ENCODE measurements at places on chromosomes 13 and 19.
A peak's percentile ranks its signal among the peaks of the same experiment; 100 is the strongest.

DNA sequence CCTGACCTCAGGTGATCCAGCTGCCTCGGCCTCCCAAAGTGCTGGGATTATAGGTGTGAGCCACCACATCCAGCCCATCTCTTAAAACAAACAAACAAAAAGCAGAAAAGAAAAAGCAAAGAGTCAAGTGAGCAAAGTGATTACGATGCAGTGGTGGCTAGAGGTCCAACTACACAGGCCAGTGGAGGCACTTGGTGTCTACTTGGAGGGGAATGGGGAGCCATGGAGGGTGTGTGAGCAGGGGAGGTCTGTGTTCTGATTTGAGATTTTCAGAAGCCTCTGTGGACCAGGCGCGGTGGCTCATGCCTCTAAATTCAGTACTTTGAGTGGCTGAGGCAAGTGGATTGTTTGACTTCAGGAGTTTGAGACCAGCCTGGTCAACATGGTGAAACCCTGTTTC lies 6.6 kb downstream of the COLGALT1 start:
- no peaks in the 10 kb centered on the region for H3K27me3 ChIP-seq
- peaks cover 2% of the 10 kb centered on the region for H3K4me1 ChIP-seq
- no peak overlapping the region for H3K27ac ChIP-seq
- peaks cover 96% of the 10 kb centered on the region for H3K36me3 ChIP-seq

DNA sequence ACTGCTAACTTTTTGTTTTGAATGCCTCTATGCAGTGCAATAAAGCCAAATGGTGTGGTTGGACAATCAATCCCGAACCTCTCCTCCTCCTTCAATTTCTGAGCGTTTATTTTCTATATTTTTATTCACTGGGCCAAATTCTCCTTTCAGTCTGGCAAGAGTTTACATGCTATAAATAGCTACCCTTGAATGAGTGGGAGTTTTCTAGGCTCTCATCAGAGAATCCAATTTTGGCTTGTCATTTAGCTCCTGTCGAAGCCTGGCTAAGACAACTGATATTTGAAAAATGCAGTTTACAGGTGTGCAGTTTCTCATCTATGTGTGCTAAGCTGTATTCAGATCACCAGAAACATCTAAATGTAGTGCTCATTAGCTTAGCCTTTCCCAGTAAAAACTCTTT lies 61.8 kb downstream of the OLFM4 start:
- H3K4me3 ChIP-seq = no peak overlapping the region
- DNase-seq = no peak
- no peaks in the 10 kb centered on the region for H3K27me3 ChIP-seq
- no peaks in the 10 kb centered on the region for H3K4me1 ChIP-seq

- H3K4me1 ChIP-seq = no peaks in the 10 kb centered on the region
- DNase-seq = no peak
- H3K36me3 ChIP-seq = no peaks in the 10 kb centered on the region
- no peak overlapping the region for H3K4me3 ChIP-seq
- H3K27ac ChIP-seq = no peak overlapping the region
Observed at GRCh38 chr13:23584275-23584674, 14.1 kb downstream of the TNFRSF19 start.

DNA sequence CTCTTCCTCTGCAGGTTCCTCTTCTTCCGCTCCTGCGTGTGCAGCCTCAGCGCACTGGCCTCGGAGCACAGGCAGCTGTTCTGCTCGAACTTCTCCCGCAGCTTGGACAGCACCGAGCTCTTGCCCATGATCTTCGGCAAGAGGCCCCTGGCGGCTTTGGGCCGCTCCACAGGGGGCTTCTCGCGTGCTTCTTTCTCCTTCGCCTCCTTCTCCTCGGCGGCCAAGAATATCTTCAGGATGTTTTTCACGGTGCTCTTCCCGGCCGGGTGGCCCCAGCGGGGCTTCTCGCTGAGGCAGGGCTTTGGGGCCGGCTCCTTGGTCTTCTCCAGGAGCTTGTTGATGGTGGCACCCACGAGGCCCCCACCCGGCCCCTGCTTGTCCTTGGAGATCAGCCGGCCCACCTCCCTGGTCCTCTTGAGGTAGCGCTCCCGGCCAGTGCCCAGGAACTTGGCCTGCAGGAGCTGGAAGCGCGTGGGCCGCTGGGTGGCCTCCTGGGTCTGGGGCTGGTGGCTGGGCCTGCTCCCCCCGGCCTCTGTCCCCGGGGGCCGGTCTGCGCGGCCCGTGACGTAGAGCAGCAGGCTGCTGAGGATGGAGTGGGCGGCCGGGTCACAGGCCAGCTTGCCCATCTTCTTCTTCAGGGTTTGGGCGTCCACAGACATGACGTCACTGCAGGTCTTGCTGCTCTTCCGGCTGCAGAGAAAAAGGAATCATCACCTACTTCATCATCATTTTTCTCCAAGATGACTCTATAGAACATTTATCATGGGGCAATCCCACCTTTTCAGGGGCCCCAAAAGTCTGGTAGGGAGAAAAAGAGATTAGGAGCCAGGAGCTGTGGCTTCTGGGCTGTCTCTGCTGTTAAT lies 43.8 kb upstream of the GRTP1 start:
- H3K4me1 ChIP-seq = peaks cover 23% of the 10 kb centered on the region
- no peak overlapping the region for H3K27ac ChIP-seq
- no peak overlapping the region for H3K4me3 ChIP-seq
- DNase-seq = no peak
- no peaks in the 10 kb centered on the region for H3K36me3 ChIP-seq

- no peak overlapping the region for H3K4me3 ChIP-seq
- H3K36me3 ChIP-seq = no peaks in the 10 kb centered on the region
- peak overlapping the region; percentile 45 for H3K27ac ChIP-seq
- H3K27me3 ChIP-seq = no peaks in the 10 kb centered on the region
- peaks cover 13% of the 10 kb centered on the region for H3K4me1 ChIP-seq
Observed at GRCh38 chr13:33678906-33679657, 138.9 kb upstream of the RFC3 start.

DNA sequence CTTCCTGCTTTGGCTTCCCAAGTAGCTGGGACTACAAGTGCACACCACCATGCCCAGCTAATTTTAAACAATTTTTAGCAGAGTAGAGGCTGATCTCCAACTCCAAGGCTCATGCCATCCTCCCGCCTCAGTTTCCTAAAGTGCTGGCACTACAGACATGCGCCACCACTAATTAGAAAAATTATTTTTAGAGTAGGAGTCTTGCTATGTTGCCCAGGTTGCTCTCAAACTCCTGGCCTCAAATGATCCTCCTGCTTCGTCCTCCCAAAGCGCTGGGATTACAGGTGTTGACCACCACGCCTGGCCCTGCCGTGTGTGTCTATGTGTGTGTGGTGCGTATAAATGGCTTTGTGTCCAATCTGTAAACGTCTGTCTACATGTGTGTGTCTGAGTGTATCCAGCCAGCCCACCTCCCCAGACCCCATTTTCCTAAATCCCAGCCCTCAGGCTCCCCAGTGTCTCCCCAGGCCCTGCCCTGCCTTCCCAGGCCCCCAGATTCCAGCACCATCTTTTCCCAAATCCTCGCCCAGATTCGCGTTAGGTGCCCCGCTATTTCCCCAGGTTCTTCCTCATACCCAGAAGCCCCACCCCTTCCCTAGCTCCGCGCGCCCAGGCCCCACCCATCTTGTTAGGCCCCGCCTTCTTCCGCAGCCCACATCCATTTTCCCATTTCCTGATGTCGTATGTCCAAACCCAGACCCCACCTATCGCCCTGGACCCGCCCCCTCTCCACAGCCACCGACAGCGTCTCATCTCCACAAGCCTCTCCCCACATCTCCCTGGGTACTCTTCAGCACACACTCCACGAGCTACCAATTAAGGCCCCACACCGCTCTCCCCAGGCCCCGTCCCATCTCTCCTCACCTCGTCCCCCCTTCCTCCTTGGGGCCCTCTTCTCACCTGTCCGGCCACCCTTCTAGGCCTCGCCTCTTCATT lies 24.9 kb downstream of the SLC8A2 start:
- peaks cover 16% of the 10 kb centered on the region for H3K4me1 ChIP-seq
- DNase-seq = no peak
- H3K4me3 ChIP-seq = no peak overlapping the region
- no peaks in the 10 kb centered on the region for H3K36me3 ChIP-seq

- H3K4me3 ChIP-seq = no peak overlapping the region
- H3K4me1 ChIP-seq = no peaks in the 10 kb centered on the region
- no peaks in the 10 kb centered on the region for H3K27me3 ChIP-seq
Observed at GRCh38 chr13:78147905-78148304, 229.3 kb upstream of the EDNRB start.

- no peak overlapping the region for H3K4me3 ChIP-seq
- H3K27ac ChIP-seq = no peak overlapping the region
- no peaks in the 10 kb centered on the region for H3K27me3 ChIP-seq
- no peaks in the 10 kb centered on the region for H3K4me1 ChIP-seq
- peaks cover 52% of the 10 kb centered on the region for H3K36me3 ChIP-seq
Observed at GRCh38 chr19:7115721-7116120, 46.2 kb downstream of the ZNF557 start.

DNA sequence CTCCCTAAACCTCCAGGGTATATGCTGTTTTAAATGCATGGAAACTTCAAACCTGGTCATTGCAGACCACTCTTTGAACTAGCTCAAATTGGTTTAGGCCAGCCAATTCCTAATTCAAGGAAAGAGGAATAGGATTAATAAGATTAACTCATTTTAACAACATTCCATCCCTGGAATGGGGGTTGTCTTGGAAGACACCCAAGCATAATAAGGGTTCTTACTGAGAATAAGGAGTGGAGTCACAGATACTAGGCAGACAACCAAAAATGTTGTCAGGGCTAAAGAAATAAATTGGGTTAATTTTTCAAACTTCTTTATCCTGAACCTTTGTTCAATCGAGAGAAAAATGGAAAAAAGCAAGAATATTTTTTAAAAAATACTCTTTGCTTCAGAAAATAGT lies 186.2 kb downstream of the PCDH9 start:
- H3K27ac ChIP-seq = no peak overlapping the region
- no peaks in the 10 kb centered on the region for H3K27me3 ChIP-seq
- no peak for DNase-seq
- no peaks in the 10 kb centered on the region for H3K4me1 ChIP-seq
- H3K36me3 ChIP-seq = no peaks in the 10 kb centered on the region

- H3K27me3 ChIP-seq = no peaks in the 10 kb centered on the region
- H3K36me3 ChIP-seq = no peaks in the 10 kb centered on the region
- no peaks in the 10 kb centered on the region for H3K4me1 ChIP-seq
- no peak overlapping the region for H3K27ac ChIP-seq
- DNase-seq = no peak
Observed at GRCh38 chr13:30705680-30706079, 29.7 kb upstream of the ALOX5AP start.

- no peak overlapping the region for H3K4me3 ChIP-seq
- H3K4me1 ChIP-seq = no peaks in the 10 kb centered on the region
Observed at GRCh38 chr13:82506805-82507414, 1375.4 kb downstream of the SLITRK1 start.

DNA sequence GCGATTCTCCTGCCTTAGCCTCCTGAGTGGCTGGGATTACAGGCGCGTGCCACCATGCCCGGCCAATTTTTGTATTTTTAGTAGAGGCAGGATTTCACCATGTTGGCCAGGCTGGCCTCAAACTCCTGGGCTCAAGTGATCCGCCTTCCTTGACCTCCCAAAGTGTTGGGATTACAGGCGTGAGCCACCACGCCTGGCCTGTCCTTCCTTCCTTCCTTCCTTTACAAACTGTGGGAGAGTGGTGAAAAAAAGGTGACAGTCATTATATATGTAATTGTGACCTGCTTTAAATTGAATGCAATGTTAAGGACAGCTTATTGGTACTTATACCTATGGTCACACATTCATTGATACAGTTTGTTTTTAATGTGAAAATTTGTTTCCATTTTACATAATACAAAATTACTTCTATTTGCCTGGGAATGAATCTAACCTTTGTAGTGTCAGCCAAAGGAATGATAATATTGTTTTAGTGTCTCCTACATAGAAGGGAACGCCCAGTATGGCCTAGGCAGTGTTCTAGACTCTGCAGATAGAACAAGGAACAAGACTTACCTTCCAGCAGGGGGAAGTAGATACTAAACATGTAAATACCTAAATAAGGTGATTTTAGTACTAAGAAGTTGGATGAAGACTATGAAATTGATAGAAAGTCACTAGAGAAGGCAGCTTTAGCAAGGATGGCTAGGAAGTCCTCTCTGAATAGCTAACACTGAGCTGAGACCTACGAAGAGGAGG lies 146.3 kb downstream of the GGACT start:
- peaks cover 6% of the 10 kb centered on the region for H3K4me1 ChIP-seq
- H3K27ac ChIP-seq = no peak overlapping the region
- no peak for DNase-seq
- H3K27me3 ChIP-seq = no peaks in the 10 kb centered on the region
- no peak overlapping the region for H3K4me3 ChIP-seq
- H3K36me3 ChIP-seq = no peaks in the 10 kb centered on the region

GRCh38 chr13:112828082-112828699 lies 138.4 kb downstream of the ATP11A start:
- no peak overlapping the region for H3K4me3 ChIP-seq
- no peaks in the 10 kb centered on the region for H3K4me1 ChIP-seq
- no peak overlapping the region for H3K27ac ChIP-seq
- no peaks in the 10 kb centered on the region for H3K27me3 ChIP-seq
- H3K36me3 ChIP-seq = no peaks in the 10 kb centered on the region
- DNase-seq = no peak

DNA sequence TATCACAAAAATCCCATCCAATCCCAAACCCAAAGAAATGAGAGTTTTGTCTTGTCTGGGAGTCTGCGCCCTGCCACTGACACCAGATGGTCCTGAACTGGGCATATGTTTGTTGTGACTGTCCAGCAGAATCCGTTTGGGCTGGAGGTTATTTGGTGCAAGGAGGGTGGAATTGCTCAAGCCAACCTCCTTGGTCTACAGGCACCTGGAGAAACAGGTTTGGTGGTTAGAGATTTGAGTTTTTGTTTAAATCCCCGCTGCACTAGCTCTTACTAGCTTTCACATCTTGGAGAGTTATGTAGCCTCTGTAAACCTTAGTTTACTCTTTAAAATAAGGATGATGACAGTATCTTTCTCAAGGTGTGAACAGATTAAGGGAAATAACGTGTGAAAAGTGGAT lies 101.7 kb downstream of the SLC7A1 start:
- DNase-seq = no peak
- H3K36me3 ChIP-seq = no peaks in the 10 kb centered on the region
- H3K27ac ChIP-seq = no peak overlapping the region
- no peaks in the 10 kb centered on the region for H3K27me3 ChIP-seq

DNA sequence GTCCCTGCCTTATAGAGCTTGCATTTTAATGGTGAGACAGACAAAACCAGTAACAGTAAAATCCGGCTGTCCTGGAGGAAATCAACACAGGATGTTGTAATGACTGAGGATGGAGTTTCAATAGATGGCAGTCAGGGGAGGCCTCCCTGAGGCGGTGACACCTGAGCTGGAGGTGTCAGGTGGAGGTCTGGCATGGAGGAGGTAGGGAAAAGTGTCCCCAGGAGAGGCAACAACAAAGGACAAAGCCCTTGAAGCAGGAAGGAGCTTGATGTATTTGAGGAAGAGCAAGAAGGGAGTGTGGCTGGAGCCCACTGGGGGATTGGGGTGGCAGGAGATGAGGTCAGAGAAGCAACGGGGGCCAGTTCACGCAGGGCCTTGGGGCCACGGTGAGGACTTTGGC lies 7.8 kb downstream of the GRIN2D start:
- peaks cover 4% of the 10 kb centered on the region for H3K4me1 ChIP-seq
- peaks cover 42% of the 10 kb centered on the region for H3K27me3 ChIP-seq
- H3K27ac ChIP-seq = no peak overlapping the region
- no peak overlapping the region for H3K4me3 ChIP-seq
- no peak for DNase-seq
- H3K36me3 ChIP-seq = no peaks in the 10 kb centered on the region

GRCh38 chr13:91370501-91370900 lies 23.0 kb downstream of the MIR17HG start:
- no peaks in the 10 kb centered on the region for H3K4me1 ChIP-seq
- no peak overlapping the region for H3K27ac ChIP-seq
- H3K4me3 ChIP-seq = no peak overlapping the region
- H3K27me3 ChIP-seq = no peaks in the 10 kb centered on the region
- no peaks in the 10 kb centered on the region for H3K36me3 ChIP-seq
